Nucleus accumbens (tissue), 56 donors: ENCODE measurements at places on chromosomes 12 and 14.

GRCh38 chr14:90058876-90059458, 2.8 kb upstream of the KCNK13 start:
- no peak for DNase-seq

- DNase-seq, result peak; percentile 28
Measured at GRCh38 chr12:188910-189621, 24.9 kb downstream of the SLC6A12 start.

- DNase-seq, result no peak
Measured at GRCh38 chr12:104521731-104522130, 65.0 kb downstream of the CHST11 start.

DNA sequence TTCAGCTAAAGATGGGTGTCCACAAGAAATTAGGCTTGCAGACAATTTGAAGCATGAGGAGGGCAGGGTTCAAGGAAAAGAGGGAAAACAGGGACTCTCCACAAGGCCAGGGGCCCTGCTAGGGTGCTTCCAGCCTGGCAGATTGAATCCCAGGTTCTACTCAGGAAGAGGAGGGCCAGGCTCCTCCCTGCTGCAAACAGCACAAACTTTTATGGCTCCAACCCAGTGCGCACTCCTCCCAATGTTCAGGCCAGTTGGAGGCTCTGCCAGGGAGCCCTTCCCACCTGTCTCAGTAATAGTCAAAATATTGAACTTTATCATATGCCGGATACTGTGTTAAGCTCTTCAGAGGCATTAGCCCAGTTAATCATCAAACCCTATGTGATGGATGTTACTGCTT, 244.4 kb downstream of the SYT1 start:
- no peak for DNase-seq

- DNase-seq, result no peak
Measured at GRCh38 chr12:68521321-68521839, 89.3 kb upstream of the RAP1B start.

GRCh38 chr14:33452995-33453394, 497.9 kb downstream of the EGLN3 start:
- no peak for DNase-seq

- no peak for DNase-seq
Measured at GRCh38 chr12:118355843-118356242, 16.9 kb downstream of the TAOK3 start.
